ENCODE measurements at places on chromosomes 16 and 17.

GRCh38 chr17:77419547-77420094 lies 278.9 kb downstream of the SEC14L1 start:
- DNase-seq, result no peak

GRCh38 chr17:3799181-3799945 lies 1.6 kb downstream of the ITGAE start:
- DNase-seq, result no peak

DNA sequence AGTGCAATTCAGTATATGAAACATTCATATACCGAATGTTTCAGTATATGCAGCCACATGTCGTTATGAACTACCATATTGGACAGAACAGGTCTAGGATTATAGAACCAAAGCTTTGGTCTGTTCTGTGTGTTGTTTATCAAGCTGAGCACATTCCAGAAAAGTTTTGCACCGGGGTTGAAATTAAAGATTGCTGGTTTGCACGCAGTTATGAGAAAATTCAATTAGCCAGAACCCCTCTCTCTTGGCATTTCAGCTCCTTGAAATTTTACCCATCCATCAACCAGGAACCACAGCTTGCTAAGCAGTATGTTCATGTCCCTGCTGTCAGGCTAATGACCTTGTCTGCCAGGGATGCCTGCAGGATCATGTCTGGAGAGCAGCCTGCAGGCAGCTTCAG lies 9.5 kb downstream of the KRT32 start:
- no peak for DNase-seq

GRCh38 chr17:14301279-14302090 lies 604 bp downstream of the HS3ST3B1 start:
- DNase-seq, result peak; percentile 45

GRCh38 chr17:44966348-44967025 lies 1.6 kb downstream of the C1QL1 start:
- DNase-seq, result no peak

DNA sequence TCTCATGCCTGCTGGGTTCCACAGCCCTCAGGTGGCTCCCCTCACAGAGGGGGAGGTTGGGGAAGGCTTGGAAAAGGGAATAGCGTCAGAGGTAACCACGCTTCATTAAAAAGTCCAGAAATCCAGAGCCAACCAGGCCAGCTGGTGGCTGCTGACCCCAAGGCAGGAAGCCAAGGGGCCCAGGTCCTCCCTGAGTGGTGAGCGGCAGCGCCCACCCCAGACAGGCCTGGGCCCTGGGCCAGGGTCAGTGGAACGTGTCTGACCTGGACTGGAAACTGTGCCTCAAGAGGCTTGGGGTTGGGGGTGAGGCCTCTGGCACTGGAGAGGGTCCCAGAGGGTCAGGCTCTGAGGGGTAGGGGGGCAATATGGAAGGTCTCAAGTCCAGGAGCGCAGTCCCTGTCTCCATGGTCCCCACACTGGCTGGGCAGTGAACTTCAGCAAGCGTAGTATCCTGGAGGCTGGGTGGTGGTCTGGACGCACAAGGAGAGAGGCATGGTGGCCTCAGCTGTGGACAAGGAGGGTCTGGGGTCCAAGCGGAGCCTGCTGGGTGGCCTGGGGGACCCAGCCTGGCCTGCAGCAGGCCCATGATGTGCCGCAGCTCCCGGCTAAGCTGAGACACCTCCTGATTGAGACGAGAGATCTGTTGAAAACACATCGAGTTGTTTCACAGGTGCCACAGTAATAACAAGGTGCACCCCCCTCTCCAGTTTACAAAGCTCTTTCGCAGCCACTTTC lies 5.2 kb upstream of the RAB5C start:
- no peak for DNase-seq

DNA sequence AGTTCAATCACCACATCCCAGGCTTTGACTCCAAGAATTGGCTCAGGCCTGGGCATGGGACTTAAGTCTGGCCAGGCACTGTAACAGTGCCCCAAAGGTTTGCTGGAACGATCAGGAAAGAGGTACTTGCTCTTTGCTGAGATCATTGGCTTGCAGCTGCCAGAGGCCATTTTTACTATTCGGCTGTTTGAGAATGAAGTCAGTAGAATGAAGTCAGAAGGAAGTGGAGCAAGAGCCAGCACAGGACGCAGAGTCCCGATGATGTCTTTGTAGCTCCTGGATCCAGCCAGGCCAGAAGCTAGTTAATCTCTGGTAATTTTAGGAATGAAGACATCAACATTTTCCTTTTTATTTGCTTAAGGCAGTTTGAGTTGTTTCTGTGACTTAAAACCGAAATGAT lies 195.5 kb downstream of the RAB11FIP4 start:
- DNase-seq, result no peak

GRCh38 chr17:57784226-57784895 lies 39.3 kb upstream of the CCDC182 start:
- no peak for DNase-seq

DNA sequence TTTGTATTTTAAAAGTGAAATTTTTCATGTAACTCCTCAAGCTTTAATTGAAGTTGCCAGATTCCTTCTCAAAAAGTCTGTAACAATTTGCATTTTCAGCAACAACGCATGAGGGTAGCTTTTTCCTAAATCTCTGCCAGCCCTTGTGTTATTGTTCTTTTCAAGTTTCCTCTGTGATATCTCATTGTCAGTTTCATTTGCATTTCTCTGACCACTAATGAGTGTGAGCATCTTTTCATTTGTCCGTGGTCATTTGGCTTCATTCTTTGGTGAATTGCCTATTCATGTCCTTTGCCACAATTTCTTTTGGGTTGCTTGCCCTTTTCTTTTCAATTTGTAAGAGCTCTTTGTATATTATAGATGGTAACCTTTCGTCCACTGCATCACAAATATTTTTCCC lies 68.0 kb upstream of the NKD1 start:
- no peak for DNase-seq

DNA sequence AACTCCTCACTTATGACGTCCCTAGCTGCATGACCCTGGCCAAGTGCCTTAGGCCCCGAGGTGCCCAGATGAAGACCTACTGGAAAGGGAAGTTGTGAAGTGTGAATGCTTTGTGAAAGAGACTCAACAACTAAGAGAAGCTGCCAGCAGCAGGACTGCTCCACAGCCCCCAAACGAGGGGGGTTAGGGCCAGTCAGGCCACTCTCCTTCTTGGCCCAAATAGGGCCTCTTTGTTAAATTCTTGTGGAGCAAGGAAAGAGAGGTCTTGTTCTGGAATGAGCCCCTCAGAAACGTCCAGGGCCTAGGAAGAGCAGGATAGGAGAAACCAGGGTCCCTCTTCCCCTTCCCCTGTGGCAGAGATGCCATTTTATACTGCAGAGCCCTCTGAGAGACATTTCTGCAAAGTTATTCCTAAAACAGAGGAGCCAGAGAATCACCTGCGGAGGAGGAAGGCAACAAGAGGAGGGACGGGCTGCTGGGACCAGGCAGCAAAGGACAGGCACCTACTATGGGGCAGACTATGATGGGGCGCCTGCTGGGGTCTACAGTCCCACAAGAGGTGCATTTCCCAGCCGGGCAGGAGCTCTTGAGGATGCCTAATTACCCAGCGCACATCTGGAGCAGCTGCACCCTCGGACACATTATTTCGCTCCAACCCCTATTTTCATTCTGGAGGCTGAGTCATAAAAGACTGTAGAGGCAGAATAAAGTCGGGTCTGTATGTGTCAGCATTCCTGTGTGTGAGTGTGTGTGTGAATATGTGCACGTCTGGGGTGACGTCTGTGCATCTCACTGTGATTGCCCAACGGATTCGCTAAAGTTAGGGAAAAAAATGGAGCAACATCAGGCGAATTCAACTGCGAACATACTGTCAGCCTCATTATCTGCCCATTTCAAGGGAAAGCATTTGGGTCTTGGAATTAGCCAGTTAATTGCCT lies 11.4 kb upstream of the HOXB9 start:
- no peak for DNase-seq

DNA sequence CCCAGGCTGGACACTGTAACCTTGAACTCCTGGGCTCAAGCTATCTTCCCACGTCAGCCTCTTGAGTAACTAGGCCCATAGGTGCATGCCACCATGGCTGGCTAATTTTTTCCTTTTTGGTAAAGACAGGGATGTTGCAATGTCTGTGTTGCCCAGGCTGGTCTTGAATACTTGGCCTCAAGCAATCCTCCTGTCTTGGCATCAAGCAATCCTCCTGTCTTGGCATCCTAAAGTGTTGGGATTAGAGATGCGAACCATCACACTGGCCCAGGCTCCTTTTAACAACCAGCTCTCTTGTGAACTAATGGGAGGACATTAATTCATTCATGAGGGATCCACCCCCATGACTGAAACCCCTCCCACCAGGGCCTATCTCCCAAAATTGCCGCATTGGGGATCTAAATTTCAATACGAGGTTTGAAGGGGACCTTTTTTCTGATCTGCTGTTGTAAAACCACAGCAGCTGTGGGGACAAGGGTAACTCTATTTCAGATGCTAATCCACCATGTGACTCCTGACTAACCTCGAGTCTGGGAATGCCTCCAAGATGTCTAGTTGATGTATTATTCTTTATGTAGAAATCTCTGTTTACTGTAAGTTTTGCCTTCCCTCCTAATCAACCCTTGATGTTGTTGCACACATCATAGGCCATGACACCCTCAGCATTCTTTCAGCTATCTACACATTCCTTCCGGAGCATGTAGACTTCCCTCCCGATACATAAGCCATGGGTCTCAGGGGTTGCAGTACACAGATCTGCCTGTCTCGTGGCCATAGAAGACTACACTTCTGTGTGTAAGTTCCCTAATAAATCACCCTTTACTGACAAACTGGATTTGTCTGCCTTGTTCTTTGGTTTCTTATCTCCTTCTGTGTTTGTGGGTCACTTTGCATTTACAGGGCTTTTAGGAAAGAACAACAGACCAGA lies 37.6 kb downstream of the RNF112 start:
- no peak for DNase-seq

GRCh38 chr17:28702026-28702751 lies 9.5 kb downstream of the PROCA1 start:
- DNase-seq, result no peak

- DNase-seq, result no peak
Measured at GRCh38 chr17:31431098-31431851, 39.8 kb downstream of the RAB11FIP4 start.

- DNase-seq, result no peak
Measured at GRCh38 chr17:15451680-15452079, 15.7 kb downstream of the CDRT4 start.
